ENCODE measurements at places on chromosomes 16 and 17.

DNA sequence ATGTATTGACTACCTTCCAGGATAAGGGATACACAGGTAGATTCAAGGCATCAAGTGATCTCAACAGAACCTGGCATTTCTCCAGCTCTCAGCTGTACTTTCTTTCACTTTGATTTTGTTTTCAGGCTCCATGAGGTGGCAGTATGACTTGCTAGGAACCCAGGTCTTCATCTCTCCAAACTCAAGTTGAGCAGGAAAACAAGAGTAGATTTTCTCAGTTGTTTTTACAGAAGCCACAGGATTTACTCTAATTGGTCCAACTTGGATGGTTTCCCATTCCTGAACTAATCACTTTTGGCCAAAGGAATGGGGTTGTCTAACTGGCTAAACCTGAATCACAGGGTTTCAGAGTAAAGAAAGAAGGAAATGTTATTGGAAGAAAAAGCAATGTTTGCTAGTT lies 146.6 kb downstream of the TRIM37 start:
- DNase-seq = no peak

DNA sequence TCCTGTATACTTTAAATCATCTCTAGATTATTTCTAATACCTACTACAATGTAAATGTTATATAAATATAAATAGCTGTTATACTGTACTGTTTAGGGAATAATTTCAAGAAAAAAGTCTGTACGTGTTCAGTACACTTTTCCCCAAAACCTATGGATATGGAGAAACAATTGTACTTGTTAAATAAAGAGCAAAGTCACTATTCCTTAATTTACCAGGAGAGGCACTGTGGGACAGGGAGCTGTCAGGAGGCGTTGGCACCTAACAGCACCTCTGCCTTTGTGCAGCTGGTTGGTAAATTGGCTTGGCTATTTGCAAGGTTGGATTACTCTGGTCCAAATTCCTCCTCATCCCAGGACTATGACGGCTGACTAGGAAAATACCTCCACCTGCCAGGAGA lies 28.0 kb downstream of the CRHR1 start:
- DNase-seq = no peak

DNA sequence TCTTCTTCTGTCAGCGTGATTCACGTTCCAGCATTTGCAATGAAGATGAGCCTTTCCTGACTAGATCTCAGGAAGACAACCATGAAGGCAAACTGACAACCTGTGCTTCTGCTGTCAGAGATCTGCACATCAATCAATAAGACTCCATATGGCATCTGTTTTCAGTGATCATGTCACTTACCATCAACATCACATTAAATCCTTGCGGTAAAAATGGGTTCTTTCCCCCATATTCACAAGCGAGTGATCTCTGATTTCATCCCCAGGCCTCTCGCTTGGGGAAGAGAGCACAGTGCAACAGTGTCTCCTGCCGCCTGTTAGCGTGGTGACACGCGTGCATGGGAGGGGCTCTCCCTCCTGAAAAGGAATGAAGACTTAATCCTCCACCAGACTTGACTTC lies 11.1 kb downstream of the NACA2 start:
- DNase-seq = no peak

GRCh38 chr17:50967795-50968194 lies 101.6 kb upstream of the TOB1 start:
- no peak for DNase-seq

- DNase-seq = no peak
These were observed 10.0 kb downstream of the ATP5PD start for GRCh38 chr17:75036643-75037268.

- DNase-seq = no peak
These were observed 6.7 kb upstream of the PHKG2 start for GRCh38 chr16:30741461-30741914.

DNA sequence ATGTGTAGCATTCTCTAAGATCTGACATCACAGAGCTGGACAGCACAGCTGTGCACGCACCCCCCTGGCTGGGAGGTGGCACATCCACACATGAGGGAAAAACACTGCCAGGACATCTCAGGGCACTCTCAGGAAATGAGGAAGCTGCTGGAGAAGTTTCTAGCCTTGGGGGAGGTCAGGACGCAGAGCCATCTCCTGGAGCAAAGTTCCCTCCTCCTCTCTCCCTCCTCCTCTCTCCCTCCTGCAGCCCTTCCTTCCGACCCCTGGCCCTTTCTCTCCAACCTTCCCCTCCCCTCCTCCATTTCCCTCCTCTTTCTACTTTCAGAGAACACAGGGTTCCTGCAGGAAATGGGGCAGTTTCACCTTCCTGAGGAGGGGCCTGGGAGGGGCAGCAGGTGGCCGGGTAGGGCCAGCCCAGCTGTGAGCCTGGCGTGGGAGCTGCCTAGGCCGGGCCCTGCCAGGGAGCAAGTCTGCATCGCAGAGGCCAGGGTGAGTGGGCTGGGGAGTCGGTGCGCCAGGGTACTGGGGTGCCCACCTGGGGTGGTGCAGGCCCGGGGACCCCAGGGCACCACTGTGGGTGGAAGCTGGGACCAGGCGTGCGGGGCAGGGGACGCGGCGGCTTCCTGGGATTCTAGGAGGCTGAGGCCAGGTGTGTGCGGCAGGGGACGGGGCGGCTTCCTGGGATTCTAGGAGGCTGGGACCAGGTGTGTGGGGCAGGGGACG lies at the start of gene DPEP1:
Gene DPEP1, plus strand, starts transcription at position 412 of the 723 bp plus-strand sequence. CDS start 16,769 bp downstream, outside the sequence.
- DNase-seq = no peak

- no peak for DNase-seq
These were observed 11.1 kb downstream of the C16orf86 start for GRCh38 chr16:67677712-67678111.

DNA sequence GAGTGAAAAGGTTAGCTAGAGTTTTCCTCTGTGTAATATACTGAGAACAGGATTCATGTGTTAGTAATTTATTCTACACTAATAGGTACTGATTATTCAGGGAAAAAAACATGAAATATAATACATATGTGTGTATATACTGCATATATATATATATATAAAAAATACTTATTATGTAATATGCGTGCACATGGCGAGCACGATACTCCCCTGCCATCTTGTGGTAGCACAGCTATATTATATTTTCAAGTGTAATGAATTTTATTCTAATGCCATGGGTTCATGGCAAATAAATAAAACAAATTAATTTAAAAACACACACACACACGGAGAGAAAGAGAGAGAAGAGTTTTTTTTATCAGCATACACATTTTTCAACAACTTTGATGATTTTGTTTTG lies 460.6 kb downstream of the KCNJ2 start:
- no peak for DNase-seq

DNA sequence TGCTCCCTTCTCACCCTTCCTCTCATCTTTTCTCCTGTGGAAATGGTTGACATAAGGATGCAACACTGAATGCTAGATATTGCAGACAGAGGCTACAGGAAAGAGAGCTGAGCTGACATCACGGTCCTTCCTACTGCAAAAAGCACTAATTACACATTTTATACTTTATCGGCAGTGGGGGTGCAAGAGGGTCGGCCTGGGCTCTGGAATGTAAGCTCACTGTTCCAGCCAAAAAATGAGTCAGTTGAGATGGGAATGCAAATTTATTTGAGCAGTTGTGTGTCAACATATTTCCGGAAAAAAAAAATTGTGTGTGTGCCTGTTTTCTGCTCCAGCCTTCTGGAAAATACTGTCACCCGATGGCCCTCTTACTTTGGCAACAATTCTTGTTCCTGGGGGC lies 14.1 kb upstream of the MRTFB start:
- no peak for DNase-seq

DNA sequence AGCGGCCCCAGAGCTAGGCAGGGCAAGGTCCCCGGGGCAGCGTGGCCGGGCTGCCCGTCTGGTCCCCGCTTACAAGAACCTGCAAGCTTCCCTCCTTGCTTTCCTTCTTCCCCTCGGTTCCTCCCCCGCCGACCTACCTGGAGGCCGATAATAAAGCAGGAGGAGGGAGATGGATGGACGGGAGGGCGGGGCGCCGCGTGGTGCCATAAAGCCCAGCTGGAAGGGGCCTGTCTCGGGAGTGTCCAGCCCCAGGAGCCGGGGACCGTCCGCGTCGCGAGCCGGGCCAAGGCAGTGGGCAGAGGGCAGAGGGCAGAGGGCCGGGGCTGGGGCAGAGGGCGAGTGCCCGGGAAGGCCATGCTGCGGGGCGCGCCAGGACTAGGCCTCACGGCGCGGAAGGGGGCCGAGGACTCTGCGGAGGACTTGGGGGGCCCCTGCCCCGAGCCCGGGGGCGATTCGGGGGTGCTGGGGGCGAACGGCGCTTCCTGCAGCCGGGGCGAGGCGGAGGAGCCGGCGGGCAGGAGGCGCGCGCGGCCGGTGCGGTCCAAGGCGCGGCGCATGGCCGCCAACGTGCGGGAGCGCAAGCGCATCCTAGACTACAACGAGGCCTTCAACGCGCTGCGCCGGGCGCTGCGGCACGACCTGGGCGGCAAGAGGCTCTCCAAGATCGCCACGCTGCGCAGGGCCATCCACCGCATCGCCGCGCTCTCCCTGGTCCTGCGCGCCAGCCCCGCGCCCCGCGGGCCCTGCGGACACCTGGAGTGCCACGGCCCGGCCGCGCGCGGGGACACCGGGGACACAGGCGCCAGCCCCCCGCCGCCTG lies at the start of gene BHLHA9:
Gene BHLHA9, plus strand, starts transcription at position 235 of the 820 bp plus-strand sequence. Its CDS starts 120 bp downstream, at position 355.
- DNase-seq = no peak

DNA sequence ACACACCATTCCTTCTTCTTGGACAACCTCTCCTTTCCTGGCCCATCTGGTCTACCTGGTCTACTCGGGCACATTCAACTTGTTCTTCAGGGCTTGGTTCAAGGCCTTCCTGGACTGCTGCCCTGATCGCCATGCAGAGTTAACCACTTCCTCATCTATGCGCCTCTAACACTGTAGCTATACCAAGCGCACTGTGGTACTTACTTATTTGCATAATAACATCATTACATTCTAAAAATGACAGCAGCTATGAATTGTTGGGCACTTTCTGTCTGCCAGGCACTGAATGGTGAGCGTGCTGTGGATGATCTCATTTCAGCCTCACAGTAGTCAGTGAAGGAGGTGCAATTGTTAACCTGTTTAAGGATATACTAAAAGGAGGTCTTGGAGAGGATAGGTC lies 66.9 kb upstream of the SDK2 start:
- DNase-seq = no peak

DNA sequence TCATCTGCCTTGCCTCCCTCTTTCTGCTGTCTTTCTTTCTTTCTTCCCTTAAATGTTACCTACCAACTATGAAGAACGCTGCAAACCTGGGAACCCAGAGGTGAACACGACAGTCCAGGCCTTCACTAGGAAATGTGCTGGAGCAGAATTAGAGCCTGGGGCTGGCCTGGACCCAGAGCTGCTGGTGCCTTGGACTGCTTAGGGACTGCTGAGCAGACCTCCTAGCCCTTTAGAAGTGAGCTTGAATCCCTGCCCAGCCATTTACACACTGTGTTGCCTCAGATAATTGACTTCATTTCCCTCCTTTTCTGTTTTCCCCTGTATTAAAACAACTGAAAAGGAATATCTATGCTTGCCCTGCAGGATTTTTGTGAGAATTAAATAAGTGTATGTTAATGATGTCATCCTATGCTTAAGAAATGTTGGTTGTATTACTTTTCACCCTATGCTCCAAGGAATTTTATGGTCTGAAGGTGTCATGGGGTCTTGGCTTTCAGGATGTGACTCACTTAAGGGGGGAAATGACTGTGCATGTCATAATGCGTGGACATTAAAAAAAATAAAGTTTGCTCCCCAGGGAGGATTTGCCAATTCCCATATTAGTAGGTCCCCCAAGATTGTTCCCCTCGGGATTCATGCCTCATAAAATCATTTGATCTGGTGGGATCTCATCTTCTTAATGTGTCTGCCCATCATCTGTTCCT lies 11.5 kb downstream of the CDH13 start:
- DNase-seq = no peak

- DNase-seq = no peak
These were observed 737.5 kb downstream of the KCNJ2 start for GRCh38 chr17:70906808-70907207.

DNA sequence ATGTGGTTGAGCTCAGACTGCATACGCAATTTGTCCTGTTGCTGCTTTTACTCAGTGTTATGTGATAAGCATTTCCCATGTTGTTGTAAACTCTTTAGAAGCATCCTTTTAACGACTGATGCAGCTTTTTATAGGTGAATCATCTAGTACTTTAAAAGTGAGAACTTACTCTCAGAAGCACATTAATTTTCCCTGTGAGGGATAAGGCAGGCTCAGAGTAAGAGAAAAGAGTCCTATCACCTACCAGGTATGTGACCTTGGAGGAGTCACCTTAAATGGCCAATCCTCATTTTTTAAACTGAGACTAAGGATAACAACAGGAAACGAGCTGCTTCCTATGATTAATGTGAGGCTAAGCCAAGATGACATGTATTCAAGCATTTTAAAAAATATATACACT lies 34.4 kb upstream of the GAN start:
- no peak for DNase-seq

DNA sequence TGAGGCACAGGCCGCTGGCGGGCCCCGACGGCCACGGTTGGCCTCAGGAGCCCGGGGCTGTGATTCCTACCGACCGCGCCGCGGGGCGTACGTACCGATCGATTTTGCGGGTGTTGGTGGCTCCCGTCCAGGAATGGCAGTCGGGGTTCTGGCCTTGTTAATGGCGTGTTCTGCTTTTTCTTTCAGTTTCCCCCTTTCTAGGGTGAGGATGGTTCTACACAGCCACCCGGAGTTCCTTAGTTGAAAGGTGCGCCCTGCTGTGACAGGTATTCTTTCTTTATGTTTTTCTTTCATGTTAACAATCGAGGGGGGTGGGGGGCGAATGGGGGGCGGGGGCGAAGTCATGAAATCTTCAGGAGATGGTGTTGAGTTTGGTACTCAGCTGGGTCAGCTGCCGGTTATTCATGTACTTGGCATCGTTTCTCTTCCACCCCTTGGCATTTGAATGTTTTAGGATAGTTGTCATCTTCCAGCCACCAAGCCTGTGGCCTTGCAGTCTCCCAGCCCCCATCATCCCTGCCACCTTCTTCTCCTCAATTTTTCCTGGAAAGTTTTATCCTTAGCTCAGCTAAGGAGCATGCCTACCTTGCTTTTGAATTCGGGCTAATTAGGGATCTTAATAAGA lies 802 bp downstream of the CYLD start:
- DNase-seq = no peak

- DNase-seq = no peak
These were observed 365.9 kb upstream of the ERCC4 start for GRCh38 chr16:13554005-13554404.

All from nucleus accumbens (tissue), 56 donors.